Activated gamma-delta T cell (primary cell): ENCODE measurements at places on chromosomes 6 and 20.

DNA sequence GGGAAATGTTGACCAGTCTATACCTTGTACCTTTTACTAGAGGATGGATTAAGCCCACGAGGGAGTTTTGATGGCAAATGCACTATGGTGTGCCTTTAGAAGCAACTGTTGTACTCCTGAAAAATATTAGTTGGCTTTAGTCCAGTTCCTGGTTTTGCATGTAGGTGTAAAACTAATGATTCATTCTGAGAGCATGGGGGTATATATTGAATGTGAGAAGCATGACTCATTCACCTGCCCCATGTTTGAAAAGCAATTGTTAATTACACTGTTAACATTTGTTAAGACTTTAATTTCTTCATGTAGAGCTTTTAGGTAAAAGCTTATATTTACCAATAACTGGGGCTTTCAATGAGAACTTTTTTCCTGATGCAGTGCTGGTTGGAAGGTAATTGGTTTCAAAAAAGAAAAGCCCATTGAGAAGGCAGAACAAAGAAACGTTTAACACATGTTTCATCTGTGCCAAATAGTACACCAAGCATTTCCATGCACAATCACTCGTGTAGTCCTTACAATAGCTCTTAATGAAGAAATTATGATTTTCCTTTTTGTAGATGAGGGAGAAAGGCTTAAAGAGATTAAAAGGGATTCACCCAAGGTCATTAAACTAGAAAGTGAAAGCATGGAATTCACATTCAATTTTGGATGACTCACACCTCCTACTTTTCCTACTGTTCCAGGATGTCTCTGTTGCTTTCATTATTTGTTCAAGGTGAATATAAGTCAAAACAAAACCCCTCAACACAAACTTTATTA is 134.1 kb downstream of the CCDC170 start:
- DNase-seq = no peak

DNA sequence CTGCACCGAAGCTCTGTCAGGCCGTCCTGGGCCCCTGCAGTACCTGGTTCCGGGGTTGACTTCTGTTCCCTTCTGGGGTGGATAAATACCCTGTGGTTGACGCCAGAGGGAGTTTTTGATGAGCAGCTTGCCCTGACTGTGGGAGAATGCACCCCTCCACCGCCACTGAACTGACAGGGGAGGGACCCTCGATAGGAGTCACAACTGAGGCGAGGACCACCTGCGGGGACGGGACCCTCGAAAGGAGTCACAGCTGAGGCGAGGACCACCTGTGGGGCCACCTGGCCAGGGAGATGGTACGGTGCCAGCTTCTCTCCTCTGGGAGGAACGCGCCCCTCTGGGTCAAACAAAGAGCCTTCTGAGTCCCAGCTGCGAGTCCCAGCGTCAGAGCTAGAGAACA is 100.1 kb upstream of the FRMD1 start:
- DNase-seq = no peak

DNA sequence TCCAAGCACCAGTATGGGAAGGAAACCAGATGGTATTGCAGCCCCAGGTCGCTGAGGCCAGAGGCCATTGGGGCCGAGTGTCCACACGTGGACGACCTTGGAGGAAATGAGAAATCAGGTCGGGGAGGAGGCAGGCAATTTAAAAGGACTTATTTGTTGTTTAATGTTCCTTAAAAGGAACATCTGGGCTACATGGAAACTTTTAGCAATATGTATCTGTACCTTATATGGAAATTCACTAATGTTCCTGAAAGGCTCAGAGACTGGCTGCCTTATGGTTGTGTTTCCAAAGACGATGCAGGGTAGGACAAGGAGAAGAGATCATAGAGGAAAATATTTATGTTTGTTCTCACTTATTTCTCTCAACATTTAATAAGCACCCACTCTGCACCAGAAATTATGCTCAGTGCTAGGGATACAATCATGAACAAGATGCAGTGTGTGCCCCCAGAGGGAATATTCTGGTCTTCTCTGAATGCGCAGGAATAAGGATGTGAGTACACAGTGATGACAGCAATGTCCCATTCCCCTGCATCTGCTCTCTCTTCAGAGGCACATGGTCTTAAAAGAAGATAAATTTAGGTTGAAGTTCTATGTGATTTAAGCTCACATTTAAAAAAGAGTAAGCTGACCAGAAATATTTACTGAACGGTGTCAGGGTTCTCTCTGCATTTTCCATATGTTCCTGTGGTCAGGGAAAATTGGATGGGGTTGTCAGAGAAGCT is 3.4 kb downstream of the BNIP5 start:
- DNase-seq = no peak

GRCh38 chr6:73923905-73924485 is 228.0 kb downstream of the CD109 start:
- no peak for DNase-seq

GRCh38 chr6:108312605-108313004 is 17.8 kb downstream of the AFG1L start:
- DNase-seq = no peak

DNA sequence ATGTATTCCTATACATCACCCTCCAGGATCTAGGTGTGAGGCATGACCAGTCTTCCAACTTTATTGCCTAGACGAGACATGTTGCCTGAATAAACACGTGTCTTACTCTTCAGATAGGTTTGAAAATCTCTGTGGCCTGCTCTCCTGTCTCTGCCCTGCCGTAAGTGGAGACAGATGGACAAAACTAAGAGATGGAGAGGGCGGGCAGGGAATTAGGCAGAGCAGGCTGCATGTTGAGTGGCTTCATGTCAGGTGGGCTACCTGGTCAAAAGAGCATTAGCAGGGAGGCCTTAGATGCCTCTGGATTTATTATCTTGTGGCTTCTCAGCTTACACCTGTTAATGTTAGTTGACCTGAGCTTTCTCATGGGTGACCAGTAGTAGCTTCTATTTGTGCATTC is 59.0 kb upstream of the TULP4 start:
- no peak for DNase-seq

GRCh38 chr6:11731423-11731822 is 47.2 kb downstream of the ADTRP start:
- no peak for DNase-seq

GRCh38 chr20:25323496-25324246 is 67.0 kb downstream of the ABHD12 start:
- DNase-seq = no peak

DNA sequence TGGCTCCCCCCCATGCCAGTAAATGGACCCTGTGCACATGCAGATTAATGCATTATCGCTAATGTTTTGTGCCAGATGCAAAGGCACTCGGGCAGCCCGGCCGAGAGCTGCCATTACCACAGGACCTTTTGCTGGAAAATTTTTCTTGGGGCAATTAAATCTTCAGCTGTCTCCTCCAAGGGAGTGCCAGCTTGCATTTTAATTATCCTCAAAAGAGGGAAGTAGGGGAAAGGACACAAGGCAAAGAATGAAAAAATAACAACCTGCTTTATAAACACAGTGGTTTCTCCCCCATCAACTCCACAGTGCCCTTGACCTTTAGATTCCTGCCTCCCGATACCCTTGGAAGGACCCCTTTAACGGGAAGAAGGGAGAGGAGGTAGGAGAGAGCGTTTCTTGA is 48.2 kb downstream of the PDYN start:
- no peak for DNase-seq

DNA sequence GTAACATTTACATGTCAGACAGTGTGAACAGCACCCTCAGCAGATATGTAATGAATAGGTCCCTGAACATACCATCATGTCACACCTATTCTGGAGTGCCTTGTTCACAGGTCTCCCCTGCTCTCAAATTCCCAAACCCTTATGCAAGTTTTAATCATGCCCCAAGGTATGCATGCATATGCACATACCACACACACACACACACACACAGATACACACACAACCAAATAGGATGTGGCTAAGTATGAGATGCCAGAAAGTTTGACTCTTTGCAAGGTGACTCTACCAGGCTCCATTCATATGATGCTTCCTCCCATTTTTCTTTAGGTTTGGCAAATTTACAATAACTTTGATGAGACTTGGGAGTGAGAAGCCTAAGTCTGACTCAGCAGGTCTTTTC is 243.8 kb upstream of the IRAK1BP1 start:
- no peak for DNase-seq

DNA sequence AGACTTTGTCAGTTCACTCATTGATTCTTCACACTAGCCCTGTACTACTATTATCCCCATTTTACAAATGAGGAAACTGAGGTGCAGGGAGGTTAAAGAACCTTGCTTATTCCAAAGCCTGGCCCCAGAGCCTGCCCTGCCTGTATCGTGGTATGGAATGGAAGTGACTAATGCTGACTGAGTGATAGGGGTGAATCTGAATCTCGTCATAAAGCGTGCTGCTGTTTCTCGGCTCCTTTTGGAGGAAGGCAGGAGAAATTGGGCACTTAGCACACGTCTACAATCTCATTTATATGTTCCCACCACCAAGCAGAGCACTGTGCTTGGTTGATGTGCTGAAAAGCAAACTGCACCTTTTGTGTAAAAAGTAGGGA is 17.1 kb downstream of the GFRA4 start:
- no peak for DNase-seq

DNA sequence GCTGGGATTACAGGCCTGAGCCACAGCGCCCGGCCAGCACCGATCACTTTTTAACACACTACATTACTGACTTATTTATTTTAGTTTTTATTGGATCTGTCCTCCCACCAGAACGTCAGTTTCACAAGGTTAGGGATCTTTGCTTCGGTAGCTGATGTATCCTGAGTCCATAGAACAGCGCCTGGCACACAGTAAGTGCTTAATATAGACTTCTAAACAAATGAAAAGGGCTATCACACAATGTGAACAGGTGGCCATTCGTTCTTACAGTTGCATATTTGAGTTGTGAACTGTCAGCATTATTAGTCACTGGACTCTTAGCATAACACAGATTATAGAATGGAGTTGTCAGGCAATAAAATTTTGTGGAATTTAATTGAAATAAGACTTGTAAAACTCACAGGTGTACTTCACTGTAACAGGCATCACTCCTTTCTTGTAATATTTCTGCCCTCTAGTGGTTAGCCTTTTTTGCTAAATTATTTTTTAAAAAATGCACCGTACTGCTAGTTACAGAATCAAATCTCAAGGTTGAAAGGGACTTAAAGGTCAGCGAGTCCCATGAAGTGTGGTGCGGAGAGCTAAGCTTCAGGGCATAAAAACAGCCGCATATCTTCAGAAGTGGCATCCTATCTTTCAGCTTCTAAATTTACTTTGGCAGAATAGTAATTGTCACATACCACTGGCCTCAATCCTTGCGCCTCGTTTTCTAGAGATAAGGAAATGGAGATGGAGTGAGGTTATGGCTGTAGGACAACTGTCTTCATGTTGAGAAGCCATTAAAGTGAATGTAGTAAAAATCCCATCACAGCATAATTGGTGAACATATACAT is 3.4 kb upstream of the TBC1D7 start:
- no peak for DNase-seq

- DNase-seq = no peak
These were observed 72.9 kb upstream of the DTNBP1 start for GRCh38 chr6:15735567-15736265.

- no peak for DNase-seq
These were observed 17.8 kb upstream of the ASF1A start for GRCh38 chr6:118876198-118876597.

DNA sequence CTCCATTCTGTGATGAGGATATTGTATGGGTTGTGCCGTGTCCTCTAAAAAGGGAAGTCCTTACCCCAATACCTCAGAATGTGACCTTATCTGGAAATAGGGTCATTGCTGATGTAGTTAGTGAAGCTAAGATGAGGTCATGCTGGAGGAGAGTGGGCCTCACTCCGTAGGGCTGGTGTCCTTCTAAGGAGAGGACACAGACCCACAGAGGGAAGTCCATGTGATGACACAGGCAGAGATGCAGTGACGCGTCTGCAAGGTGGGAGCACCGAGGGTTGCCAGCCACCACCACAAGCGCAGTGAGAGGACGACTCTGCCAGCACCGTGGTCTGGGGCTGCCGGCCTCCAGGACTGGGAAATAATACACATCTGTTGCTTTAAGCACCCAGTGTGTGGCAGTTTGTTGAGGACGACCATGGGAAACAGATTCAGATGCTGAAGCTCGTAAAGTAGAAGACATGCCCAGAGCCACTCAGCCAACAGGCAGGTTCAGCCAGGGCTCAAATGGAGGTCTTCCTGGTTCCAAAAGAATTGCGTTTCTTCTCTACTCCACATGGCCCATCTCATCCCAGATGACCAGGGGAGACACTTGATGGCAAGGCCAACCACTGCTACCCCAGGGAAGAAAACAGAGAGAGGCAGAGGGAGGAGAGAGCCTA is 59.2 kb upstream of the DUSP22 start:
- DNase-seq = no peak

DNA sequence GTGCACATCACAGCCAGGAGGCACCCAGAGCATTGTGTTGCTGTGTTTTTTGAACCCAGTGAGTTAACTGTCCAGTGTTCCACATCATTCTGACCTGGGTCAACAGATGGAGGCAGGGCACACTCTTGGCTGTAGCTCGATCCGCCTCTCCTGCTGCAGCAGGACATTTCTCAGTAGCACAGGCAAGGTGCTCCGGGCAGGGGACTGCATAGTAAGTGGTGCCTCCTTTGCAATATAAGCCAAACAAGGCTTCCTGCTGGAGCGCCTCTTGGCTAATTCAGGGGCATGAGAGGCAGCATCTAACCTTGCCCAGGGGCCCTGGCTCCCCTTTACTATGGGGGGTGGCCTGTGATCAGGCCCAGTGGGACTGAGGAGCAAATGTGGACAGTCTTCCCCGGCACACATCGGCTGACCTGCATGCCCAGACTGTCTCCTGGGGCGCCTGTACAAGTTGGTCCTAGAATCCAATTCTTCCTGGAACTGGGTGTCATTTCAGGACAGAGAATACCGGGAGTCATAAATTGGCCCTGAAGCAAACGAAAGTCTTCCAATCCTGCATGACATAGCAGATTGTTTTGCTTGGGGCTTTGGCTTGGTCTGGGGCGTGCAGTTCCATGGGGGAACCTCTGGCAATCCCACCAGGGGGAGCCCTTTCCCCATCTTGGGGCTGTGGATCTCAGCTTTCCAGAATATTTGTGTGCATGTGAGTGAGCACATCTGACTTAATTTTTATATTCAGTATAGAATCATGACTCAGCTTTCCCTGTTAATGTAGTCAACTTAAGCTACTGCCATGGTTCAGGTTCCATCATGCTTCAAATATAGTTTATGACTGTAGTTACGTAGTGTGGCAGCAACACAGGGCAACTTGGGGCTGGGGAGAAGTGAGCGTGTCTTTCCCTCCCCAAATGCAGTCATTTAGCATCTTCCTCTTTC is 56.0 kb upstream of the DDR1 start:
- no peak for DNase-seq

GRCh38 chr20:38665506-38666285 is 58.6 kb upstream of the SLC32A1 start:
- no peak for DNase-seq

GRCh38 chr6:55174211-55175026 is at the start of gene HCRTR2:
TSS of gene HCRTR2 (plus strand) at chr6:55174515. CDS start at chr6:55174588, 73 bp downstream.
- DNase-seq = no peak
